ENCODE measurements at places on chromosomes 7 and 10.
A peak's percentile ranks its signal among the peaks of the same experiment; 100 is the strongest.

DNA sequence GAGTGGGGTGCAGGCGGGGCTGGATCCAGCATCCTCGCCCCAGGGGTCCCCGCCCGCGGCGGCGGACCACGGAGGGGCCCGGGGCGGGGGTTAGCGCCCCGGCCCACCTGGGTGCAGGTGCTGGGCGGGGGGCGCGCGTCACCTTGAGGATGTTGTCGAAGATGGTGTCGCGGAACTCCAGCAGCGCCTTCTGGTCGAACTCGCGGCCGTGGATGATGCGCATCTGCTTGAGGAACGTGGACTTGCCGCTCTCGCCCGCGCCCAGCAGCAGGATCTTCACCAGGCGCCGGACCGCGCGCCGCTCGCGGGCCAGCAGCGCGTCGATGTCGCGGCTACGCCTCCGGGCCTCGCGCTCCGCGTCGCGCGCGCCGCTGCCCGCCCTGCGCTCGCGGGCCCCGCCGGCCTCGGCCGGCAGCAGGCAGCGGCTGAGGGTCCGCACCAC lies 376 bp downstream of the GNA12 start:
- DNase-seq, result peak; percentile 46

DNA sequence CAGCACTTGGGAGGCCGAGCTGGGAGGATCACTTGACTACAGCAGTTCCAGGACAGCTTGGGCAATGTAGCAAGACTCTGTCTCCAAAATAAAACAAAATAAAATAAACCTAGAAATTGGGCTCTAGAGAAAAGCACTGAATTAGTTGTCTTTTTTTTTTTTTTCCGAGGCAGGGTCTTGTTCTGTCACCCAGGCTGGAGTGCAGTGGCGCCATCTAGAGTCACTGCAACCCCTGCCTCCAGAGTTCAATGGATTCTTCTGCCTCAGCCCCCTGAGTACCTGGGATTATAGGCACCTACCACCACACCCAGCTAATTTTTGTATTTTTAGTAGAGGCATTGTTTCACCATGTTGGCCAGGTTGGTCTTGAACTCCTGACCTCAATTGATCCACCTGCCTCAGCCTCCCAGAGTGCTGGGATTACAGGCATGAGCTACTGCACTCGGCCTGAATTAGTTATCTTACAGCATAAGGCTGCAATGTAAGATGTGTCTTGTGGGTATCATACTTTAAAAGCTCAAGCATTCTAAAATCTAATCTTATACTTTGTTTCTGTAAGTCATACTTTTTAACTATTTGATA lies 12.8 kb downstream of the MEIG1 start:
- DNase-seq, result peak; percentile 31

DNA sequence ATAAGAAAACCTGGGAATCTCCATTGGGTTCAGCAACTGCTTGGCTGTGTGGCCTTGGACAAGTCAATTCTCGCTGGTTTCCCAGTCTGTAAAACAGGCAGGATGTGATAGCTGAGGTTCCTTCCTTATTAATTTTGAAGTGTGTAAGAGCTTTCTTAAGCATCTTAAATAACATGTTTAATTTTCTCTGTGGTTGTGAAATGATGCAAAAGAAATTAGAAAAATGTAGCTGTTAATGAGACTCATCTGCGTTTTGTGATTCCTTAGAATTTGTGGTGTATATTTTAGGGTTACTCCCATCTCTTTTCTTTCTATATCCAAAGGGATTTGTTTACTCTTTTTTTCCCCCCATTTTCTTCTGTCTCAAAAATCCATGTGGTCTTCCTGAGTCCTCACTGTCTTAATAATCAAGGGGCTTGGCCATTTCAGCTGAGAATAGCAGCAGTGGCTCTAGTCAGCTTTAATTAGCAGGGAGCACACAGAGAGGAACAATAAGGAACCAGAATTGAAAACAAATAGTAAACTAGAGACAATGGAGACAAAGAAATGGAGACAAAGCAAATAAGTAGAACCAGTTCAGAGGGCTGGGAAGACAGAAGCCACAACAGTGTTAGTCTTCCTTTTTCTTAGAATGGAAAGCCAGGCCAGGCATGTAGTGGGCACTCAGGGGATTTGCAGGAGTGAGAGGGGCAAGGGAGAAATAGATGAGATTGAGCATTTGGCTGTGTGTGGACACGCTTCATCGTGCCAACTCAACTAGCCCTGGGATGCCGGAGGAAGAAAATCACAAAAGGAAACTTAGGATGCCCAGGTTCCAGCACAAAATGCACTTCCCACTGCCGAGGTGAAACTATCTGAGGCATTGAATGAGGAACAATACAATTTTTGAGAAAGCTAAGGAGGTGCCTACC lies 93.9 kb downstream of the CHN2 start:
- no peak for DNase-seq

- DNase-seq, result no peak
These were observed 109.9 kb upstream of the EGFR start for GRCh38 chr7:54908760-54909438.

GRCh38 chr7:8699875-8700624 lies 266.6 kb downstream of the NXPH1 start:
- DNase-seq, result no peak

DNA sequence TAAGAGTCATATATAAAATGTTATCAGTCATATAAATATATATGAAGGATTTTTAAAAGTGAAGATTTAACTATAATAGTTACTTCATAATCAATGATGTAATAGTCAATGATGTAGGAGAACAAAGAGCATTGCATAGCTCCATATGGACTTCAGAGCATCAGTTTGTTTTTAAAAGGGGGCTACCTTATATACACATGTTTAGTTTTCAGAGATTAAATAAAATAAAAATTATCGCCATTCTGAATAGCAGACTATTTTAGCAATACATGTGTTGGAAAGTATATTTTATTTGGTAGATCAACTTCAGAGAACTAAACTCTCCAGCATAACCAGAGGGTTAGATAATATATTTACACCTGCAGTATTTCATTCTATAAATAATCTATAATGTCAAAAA lies 29.1 kb upstream of the EPC1 start:
- DNase-seq, result no peak

DNA sequence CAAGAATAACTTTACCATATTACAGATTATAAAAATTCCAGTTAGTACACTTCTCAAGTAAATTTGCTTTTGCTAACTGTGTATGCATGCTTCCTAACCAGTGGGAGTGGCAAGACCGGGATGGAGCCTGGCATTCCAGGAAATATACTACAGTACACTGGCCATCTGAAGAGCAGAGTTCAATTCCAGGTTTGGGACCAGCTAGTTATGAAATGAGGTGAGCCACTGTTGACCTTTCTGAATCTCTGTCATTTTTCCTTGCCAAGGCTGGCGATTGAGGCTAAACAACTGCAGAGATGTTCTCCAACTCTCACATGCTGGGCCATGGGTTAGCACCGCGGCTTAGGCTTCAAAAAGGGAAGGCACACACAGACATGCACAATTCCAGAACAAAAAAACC lies 258.2 kb downstream of the GLI3 start:
- DNase-seq, result no peak

- no peak for DNase-seq
These were observed 108.8 kb upstream of the MPP7 start for GRCh38 chr10:28411648-28412047.

- DNase-seq, result no peak
These were observed 43.8 kb upstream of the ARID5B start for GRCh38 chr10:61857746-61858145.

DNA sequence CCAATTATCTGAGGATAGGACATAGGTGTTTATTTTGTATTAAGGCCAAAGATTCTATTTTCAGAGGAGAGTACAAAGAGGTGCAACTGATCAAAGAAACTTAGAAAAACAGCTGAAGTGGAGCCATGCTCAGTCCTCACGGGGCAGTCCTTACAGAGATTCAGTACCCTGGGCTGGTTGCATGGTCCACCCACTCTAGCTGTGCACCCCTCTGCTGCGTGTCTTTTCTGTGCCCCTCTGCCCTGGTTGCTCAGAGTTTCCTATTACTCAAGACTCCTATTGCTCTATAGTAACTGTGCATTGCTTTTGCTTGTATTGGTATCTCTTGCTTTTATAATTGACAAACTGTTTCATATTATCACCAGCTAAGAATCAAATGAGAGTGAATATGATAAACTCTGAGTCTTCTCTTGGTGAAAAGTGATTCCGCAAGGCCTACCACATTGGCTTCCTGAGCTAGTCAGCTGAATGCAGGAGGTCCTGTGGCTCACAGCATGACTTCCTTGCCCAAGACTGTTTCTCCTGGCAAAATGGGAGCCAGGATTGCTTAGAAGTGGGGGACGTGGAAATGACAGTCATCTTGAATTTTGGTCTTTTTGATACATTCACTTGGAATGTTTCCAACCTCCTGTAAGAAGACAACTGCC lies 137.0 kb downstream of the GLCCI1 start:
- DNase-seq, result no peak

DNA sequence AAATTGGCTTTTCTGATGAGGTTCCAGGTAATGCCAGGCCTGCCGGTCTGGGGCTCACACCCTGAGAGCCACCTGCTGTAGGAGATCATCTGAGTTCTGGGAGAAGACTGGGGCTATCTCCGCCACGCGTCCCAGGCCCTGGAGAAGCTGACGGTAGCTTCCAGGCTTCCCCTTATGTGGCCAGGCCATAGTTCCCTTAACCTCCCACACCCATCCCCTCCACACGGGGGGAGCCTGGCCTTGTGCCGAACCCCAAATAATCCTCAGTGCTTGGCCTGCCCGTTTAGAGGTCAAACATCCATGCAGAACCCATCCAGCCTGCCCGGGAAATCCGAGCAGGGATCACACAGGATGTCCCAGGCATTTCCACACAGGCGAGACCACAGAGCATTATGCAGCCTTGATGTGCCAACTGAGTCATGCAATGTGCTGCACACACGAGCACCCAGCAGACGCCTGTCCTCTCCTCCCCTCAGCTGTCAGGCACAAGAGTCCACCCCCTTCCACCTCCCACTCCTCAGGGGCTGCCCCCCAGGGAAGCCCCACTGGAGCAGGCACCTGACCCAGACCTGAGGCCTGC lies 176.2 kb downstream of the PRKAG2 start:
- peak; percentile 79 for DNase-seq

All from ACHN (cell line).